ENCODE measurements at places on chromosomes 12 and 14.

GRCh38 chr14:94582851-94583250 is 1.6 kb downstream of the SERPINA5 start:
- no peak for DNase-seq

- peak; percentile 80 for DNase-seq
Observed at GRCh38 chr12:6765634-6766581, at the start of gene PTMS. TSS of gene PTMS (plus strand) at chr12:6766363. CDS start at chr12:6766706, 343 bp downstream.

GRCh38 chr12:23093488-23093887 is 468.5 kb downstream of the ETNK1 start:
- DNase-seq = no peak

- no peak for DNase-seq
Observed at GRCh38 chr12:14435627-14436026, 70.1 kb downstream of the ATF7IP start.

GRCh38 chr14:82390586-82390985 is 856.9 kb upstream of the SEL1L start:
- no peak for DNase-seq

DNA sequence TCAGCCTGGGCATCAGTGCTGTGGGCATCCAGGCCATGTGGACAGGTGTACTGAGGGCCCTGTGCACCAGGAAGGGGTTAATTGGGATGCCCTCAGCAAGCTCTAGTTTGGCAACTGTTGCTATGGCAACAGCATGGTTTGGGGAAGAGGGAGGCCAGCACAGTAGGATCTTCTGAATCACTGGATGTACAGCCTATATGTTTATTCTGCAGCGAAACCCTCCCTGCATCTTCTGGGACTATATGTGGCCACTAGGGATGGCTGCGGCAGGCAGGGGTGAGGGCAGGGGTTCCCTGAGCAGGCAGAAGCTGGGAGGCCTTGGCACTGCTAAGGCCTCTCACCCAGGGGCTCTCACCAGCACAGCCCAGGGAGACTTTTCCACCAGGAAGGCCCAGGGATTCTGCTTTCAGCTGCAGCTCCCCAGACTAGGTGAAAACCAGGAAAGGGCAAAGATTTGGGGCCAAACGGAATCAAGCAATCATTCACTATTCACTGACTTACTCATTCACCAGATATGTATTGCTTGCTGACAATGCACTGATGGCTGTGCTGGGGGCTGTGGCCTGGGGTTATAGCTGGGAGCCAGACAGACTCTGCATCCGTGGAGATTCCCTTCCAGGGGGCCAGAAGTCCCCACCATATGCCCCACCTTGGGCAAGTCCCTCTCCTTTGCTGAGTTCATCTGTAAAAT is 42.8 kb downstream of the IRF2BPL start:
- no peak for DNase-seq

DNA sequence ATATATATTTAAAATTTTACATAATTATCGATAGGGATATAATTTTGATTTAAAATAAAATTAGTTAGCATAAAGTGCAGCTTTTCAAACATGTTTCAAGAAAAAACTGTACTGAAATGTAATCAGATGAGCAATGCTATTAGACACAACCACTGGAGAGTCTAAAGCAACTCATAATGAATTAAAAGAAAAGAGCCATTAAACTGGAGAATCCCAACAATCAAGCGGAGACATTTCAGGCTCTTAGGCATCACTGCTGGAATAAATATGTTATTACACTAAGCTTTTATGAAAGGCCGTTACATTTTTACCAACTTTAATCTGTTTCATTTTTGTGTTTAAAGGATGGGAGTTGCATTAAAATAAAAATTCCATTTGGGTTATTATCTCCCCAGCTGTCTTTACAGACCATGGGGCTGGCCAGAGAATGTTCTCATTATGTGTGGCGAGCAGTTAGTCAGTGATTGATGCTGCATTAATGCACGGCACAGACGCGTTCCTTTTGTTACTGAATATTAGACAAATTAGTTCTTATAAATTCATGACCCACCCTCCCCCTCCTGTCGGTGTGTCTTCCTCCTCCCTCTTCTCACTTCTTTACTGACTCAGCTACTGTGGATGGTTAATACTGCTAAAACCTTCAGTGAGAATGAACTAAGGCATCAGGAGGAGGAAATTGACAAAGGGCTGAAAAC is 156.8 kb downstream of the PDZRN4 start:
- DNase-seq = no peak

DNA sequence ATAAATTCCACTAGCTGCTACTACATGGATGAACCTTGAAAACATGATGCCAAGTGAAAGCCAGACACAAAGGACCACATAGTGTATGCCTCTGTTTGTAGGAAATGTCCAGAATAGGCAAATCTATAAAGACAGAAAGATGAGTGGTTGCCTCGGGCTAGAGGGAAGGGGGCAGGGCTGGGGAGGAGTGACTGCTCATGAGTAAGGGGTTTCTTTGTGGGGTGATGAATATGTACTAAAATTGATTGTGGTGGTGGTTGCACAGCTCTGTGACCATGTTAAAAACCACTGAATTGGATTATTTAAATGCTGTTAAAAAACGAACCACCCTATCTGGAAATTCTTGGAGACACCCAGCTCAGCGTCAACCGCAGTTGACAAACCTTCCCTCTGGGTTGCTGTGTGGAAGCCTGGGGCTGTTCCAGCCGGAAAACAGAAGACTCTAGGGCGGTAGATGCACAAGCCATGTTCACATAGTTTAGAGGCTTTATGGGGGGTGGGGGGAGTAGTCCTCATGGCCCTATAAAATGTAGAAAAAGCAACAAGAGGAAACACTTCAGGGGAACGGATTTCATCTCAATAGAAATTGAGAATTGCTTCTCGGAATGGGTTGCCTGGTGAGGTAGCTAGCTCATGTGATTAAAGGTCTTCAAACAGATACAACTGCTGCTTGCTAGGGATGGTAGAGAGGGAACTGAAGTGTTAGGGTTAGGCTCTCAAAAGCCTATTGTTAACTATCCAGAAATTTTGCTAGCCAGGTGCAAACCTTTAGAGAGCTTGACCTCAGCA is 29.4 kb downstream of the RIN3 start:
- DNase-seq = no peak

- DNase-seq = no peak
Observed at GRCh38 chr12:13992585-13992984, 11.2 kb upstream of the GRIN2B start.

GRCh38 chr14:86892152-86892956 is 1100.6 kb downstream of the GALC start:
- no peak for DNase-seq

DNA sequence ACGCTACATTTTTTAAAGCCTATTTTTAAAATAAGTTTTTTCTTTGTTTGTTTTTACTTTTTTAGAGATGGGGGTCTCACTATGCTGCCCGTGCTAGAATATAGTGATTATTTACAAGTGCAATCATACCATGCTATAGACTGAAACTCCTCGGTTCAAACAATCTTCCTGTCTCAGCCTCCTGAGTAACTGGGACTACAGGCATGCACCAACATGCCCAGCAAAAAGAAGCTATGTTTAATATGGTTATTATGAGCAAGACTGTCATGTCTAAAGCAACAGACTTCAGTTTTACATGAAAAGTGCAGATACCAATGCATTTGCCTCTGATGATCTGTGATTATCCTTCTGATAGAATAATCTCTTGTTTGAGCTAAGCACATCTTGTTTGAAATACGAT is 45.6 kb upstream of the SGPP1 start:
- no peak for DNase-seq

- DNase-seq = no peak
Observed at GRCh38 chr12:77256956-77257355, 191.6 kb upstream of the E2F7 start.

- no peak for DNase-seq
Observed at GRCh38 chr12:5520037-5520436, 88.1 kb downstream of the NTF3 start.

GRCh38 chr12:51910168-51910567 is 2.9 kb downstream of the ACVRL1 start:
- DNase-seq = no peak

DNA sequence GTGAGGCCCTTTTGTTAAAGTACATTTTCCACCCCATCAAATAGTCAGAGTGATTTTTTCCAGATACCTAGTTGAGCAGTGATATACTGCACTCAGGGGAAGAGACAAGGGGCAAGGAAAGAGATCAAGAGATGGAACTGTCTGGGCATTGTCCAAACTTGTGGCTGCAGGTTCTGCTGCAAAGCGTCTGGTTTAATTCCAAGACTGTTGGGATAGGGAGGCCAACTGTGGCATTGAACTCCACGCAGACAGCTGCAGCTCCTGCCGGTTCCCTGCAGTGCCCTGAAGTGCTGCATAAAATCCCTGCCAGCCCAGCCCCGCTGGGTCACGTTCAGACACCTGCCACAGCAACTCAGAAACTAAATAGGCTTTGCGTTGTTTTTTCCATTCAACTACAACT is 30.5 kb downstream of the RPH3A start:
- no peak for DNase-seq

DNA sequence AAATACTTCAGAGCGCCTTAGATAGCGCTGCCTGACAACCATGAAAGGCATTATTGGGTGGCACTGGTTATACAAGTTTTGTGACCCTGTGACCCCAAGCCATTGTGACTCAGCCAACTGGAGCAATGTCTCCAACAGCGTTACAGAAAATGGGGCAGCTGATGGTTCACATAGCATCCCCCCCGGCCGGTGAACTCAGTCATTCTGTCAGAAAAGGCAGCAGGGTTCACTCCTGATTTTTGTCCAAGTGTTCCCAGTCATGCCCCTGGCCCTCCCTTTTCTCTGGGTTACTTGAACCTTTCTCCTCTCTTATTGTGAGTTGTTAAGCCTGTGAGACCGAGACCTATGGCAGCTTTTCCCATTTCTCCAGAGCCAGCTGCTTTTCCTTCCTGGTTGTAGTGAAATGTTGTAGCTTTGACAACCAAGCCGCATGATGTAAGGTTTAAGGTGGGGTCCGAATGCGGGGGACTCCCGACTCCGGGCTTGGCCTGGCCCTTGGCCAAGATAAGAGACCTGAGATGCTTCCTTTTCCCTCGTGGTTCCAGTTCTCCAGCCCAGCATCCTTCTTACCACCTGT is 22.0 kb downstream of the CD9 start:
- DNase-seq = no peak

- no peak for DNase-seq
Observed at GRCh38 chr12:120237360-120238171, 28.0 kb downstream of the PXN start.

- DNase-seq = no peak
Observed at GRCh38 chr12:127998988-127999387, 268.0 kb upstream of the TMEM132C start.

GRCh38 chr12:80056232-80056631 is 43.1 kb upstream of the OTOGL start:
- no peak for DNase-seq

- no peak for DNase-seq
Observed at GRCh38 chr14:78586681-78587080, 416.5 kb downstream of the NRXN3 start.

- DNase-seq = no peak
Observed at GRCh38 chr12:26297396-26298070, 102.2 kb downstream of the SSPN start.

DNA sequence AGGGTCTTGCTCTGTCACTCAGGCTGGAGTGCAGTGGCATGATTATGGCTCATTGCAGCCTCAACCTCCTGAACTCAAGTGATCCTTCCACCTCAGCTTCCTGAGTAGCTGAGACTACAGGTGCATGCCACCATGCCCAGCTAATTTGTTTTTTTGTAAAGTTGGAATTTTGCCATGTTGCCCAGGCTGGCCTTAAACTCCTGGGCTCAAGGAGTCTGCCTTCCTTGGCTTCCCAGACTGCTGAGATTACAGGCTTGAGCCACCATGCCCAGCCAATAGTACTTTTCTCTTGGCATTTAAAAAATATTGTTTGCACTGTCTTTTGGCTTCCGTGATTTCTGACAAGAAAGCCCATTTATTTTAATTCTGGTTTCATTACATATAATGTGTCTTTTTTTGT is 61.3 kb downstream of the DIP2B start:
- no peak for DNase-seq

DNA sequence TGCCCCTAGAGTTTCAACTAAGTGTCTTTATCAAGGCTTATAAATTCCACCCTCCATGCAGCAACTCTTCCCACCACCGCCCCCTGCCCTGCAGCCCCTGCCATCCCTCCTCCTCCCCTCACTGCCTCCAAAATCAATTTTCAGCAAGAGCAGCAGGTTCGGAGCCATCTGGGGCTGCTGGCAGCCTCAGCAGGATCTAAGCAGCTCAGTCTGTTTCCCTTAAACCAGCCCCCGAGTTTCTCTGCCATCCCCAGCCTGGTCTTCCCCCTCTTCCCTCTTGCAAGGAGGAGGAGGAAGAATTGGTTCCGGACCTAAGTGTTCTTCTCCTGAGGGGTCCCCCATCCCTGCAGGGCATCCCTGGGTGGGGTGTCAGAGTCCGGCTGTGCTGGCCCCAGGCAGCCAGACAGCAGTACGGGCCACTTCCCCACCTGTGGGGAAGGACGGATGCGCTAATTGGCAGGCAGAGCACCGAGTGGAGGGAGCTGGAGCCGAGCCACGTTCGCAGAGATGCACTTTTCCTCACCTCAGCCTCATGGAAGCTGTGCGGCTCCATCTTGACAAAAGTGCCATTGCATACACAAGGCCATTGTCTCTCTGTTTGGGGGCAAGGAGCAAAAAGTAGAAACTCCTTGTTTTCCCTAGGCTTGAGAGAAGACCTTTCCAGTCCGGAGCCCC is 189.3 kb downstream of the KCNA5 start:
- no peak for DNase-seq

DNA sequence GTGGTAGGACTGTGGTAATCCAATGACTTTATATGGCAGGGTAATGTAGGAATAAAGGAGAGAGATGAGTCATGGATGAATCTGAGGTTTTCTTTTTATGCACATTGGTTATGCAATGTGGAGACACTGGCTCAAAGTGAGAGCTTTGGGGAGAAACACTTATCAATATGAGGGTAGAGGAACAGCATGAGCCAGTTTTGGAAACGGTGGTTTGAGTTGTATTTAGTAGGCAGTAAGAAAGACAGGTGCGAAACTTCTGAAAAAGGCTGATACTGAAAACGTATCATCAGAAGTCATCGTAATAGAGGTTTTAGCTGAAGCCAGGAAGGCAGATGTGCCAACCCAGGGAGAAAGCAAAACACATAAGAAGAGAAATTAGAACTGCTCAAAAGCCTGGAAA is 854.8 kb upstream of the SEL1L start:
- no peak for DNase-seq

DNA sequence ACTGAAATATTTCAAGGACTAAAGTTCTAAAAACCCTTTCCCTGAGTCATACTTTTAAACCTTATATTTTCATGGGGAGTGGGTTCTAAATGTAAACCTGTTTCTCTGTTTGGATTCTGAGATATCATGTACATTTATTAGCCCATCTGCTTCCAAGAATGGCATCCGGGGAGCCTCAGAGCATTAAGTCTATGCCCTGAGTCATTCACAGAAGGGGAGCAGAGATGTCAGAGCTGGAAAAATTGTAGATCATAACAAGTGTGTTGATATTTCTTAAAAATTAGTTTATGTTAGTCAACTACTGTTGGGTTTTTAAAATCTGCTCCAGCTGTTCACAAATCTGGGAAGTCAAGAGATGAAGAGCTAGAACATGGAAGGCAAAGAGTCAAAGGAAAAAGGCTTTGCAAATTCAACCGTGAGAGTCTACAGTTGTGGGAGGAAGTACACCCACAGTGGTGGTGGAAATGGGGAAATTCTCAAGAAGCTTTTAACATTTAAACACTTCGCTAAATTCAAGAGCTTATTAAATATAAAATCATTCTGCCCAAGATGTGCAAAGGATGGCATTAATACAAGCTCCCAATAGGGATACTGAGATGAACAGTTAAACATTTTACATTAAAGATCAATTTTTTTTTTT is 70.5 kb upstream of the FLRT2 start:
- no peak for DNase-seq

All from GM20000 (cell line).